ENCODE measurements at places on chromosomes 12 and 14. TPM values are rescaled to one million over a fixed set of nuclear protein-coding genes. Genes with fewer than 3 reads are reported as not detected.

Gene LALBA
- total RNA-seq = not detected

Gene EXOC5
- 132 TPM for total RNA-seq

Gene NANOG
- total RNA-seq = not detected

Gene MYF5
- total RNA-seq = not detected

DNA sequence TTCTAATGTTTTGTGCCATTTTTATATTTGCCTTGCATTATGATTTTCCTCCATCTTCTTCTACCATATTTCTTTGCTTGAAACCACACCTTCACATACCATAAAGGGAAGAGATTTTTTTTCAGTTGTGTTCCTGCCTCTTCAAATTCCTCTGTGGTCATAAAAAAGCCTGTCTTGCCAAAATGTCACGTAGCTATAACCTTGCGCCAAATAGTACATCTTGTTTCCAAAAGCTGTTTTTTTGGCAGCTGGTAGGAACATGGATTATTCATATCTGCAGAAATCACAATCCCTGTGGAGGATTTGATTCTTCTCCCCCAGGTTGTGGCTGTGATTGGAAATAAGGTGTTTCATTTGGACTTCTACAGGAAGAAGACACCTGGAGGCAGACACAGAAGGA is 133.6 kb upstream of the SLC35F4 start:
- H3K27me3 ChIP-seq = no peaks in the 10 kb centered on the region
- no peaks in the 10 kb centered on the region for H3K36me3 ChIP-seq
- H3K4me3 ChIP-seq = peak overlapping the region; percentile 12
- DNase-seq = peak; percentile 50

DNA sequence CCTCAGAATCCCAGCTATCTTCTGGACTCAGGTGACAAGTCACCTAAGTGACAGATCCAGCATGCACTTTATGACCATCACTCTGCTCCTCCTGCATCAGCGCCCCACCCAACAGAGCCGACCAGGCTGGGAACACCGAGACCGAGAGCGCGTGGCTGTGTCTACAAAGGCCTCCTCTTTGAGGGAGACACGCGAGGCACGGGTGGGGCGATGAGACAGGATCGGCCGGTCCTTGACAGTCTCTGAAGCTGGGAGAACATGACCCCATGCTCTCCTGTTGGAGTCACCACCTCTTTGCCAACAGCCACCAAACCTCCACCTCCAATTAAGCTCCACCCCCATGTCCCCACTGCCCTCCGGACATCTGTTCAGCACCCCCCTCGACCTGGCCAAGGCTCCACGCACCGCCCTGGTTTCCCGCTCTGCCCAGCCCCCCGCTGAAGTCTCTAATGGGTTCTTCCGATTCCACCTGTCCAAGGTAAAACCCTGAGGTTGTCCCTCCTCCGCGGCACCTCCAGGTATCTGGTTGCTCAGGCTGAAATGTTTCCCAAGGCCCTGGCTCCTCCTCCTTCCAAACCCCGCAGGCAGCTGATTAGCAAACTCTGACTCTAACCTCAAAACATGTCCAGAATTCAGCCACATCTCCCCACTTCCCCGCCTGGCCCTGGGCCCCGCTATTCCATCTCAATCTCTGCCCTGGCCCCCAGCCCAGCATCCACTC is 31.5 kb downstream of the HSP90AA1 start:
- no peak for DNase-seq
- no peak overlapping the region for H3K27ac ChIP-seq
- no peak overlapping the region for H3K4me3 ChIP-seq
- peaks cover 35% of the 10 kb centered on the region for H3K36me3 ChIP-seq

- H3K27ac ChIP-seq = no peak overlapping the region
- DNase-seq = no peak
- no peaks in the 10 kb centered on the region for H3K36me3 ChIP-seq
- H3K4me1 ChIP-seq = no peaks in the 10 kb centered on the region
Observed at GRCh38 chr12:52440821-52441319, 6.7 kb upstream of the KRT75 start.

DNA sequence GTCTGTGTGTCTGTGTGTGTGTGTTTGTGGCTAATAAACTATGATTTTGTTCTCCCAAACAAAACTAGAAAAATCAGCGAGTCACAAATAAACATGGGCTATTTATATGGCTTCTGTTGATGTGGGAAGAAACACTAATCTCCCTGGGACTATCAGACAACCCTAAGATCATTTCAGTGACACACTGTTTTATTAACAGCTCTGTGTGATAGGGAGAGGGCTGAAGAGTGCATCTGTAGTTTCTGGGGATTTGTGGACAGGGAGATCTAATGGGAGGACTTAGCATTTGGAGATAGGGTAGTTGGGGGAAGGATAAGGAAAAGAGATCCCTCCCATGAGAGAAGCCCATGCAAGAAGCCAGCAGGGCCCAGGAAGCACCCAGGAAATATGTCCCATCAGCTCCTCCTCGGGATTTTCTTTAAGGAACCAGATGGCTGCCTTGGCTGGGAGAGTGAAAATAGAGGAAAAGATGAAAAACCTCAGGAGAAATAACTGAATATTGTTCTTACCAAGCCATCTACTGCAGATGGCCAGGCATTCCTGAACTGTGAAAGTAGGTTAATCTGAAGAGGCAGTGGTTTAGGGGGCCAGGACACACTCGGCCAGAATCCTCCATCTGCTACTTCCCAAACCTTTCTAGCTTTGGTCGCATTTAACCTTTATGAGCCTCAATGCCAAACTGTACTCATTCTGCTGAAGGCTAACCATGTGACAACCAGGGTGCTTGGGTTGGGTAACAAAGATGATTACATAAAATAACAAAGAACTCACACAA is 253.4 kb downstream of the BTG1 start:
- H3K4me1 ChIP-seq = no peaks in the 10 kb centered on the region
- H3K4me3 ChIP-seq = no peak overlapping the region
- no peak for DNase-seq

DNA sequence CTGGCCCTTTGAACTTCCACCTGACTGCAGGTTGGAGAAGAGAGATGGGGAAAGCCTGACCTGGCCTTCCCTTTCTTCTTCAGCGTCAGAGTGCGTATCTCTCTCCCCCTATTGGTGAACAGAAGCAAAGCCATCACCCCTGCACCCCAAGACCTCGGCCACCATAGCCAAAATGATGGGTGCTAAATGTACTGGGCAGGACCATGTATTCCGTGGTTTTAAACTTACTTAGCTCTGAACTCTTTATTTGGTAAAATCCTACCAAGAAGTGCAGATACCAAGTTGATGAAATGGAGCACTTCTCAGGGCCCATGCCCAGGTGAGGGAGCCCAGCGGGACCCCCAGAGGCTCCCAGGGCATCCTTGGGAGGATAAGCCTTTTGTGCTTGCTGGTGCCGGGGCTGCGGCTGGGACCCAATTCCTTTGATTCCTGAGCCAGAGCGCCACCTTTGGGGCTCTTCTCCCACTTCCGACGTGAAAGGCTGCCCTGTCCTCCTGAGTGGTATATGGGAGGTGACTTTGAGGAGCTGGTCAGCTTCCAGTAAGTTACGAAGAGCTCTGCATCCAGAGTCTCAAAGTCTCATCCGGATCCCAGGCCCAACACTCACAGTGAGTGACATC is 9.4 kb downstream of the CCND2 start:
- peaks cover 7% of the 10 kb centered on the region for H3K27me3 ChIP-seq
- no peaks in the 10 kb centered on the region for H3K36me3 ChIP-seq
- H3K4me1 ChIP-seq = no peaks in the 10 kb centered on the region
- H3K4me3 ChIP-seq = no peak overlapping the region
- no peak overlapping the region for H3K27ac ChIP-seq

- H3K36me3 ChIP-seq = no peaks in the 10 kb centered on the region
- peaks cover 24% of the 10 kb centered on the region for H3K4me1 ChIP-seq
- no peak for DNase-seq
- H3K27me3 ChIP-seq = no peaks in the 10 kb centered on the region
- H3K4me3 ChIP-seq = no peak overlapping the region
Observed at GRCh38 chr14:105161309-105161708, 7.3 kb downstream of the JAG2 start.

DNA sequence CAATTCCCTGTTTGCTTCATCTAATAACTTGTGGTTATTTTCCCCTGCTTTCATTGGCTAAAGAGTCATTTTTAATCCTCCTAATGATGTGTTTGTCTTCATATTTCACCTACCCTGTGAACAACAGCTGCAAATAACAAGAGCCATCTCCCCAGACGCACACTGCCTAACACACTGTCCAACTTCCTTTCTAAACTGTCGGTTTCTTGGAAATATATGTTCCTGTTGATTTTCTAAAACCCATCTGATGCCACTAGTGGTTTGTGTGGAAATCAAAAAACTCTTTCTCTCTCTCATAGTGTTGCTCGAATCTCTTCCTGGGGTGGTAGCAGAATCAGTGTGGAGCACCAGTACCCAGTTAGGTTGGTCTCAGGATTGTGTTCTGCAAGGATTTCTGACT is 226.9 kb downstream of the EPS8 start:
- H3K27ac ChIP-seq = no peak overlapping the region
- no peak overlapping the region for H3K4me3 ChIP-seq
- no peaks in the 10 kb centered on the region for H3K36me3 ChIP-seq
- no peaks in the 10 kb centered on the region for H3K27me3 ChIP-seq
- no peaks in the 10 kb centered on the region for H3K4me1 ChIP-seq

- H3K4me3 ChIP-seq = no peak overlapping the region
- no peak overlapping the region for H3K27ac ChIP-seq
- no peaks in the 10 kb centered on the region for H3K4me1 ChIP-seq
- peaks cover 28% of the 10 kb centered on the region for H3K27me3 ChIP-seq
- DNase-seq = no peak
Observed at GRCh38 chr14:30519961-30520360, 39.0 kb upstream of the G2E3 start.

DNA sequence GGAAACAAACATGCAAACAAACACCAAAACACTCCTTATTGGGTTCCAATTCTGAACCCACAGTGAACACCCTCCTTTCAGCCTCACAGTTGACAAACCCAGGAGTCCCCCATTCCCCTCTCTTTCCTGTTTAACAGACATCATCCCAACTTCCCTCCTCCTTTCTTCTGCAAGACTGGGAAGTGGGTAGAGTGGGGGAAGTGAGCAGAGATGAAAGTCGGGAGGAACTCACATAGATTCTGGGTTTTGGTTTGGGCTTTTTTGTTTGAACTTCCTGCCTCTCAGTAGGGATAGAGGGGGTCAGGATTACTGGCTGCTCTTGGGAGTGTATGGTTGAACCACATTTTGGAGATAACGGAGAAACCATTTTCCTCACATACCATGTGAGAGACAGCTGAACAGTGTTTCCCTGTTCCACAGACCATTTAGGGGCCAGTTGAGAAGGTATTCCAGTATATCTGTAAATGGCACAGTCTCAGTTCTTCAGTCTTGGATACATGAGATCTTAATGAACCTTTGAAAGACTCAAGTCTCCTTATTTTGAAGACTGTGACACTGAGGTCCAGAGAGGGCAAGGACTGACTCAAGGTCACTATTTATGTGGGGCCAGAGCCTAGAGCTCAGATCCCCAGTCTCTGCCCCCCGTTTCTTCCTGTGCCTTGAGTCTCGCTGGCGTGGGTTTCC is 3.9 kb upstream of the GPR84 start:
- peak overlapping the region; percentile 50 for H3K4me3 ChIP-seq
- no peaks in the 10 kb centered on the region for H3K27me3 ChIP-seq
- peaks cover 43% of the 10 kb centered on the region for H3K4me1 ChIP-seq

GRCh38 chr14:68650404-68650994 is 142.4 kb downstream of the ZFP36L1 start:
- no peak overlapping the region for H3K4me3 ChIP-seq
- no peaks in the 10 kb centered on the region for H3K36me3 ChIP-seq
- peaks cover 34% of the 10 kb centered on the region for H3K4me1 ChIP-seq
- no peaks in the 10 kb centered on the region for H3K27me3 ChIP-seq
- no peak for DNase-seq

DNA sequence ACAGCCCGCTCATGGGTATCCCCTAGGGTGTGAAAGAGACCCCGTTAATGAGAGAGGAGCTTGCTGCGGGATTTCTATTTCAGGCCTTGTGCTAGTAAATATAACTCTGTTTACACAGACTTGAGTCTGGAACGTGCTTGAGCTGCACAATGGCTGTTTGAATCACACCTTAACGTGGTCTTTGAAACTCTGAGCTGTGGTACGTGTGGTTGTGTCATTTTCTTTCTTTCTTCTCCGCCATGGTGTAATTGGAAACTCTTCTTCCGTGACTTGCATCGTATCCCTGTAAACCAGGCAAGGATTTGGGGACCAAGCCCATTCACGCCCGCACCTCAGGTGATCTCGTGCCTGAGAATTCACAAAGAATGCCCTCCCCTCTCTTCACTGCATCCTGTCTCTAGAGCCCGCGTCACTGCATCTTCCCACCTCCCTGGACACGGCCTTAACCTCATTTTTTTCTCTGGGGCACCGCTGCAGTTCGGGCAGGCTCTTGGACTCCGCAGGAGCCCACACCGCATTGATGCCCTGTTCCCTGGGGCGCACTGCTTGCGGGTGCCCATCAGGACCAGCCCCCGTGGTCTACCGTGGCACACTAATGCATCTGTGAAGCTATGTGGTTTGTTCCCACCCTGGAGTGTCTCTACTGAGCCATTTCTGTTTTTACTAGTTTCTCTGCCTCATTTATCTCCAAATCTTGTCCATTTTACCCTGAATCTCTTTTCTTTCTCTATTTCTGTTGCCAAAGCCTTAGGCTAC is 78.4 kb upstream of the PARP11 start:
- no peaks in the 10 kb centered on the region for H3K36me3 ChIP-seq
- no peak overlapping the region for H3K27ac ChIP-seq
- no peaks in the 10 kb centered on the region for H3K27me3 ChIP-seq
- no peak for DNase-seq
- H3K4me1 ChIP-seq = no peaks in the 10 kb centered on the region

- no peaks in the 10 kb centered on the region for H3K27me3 ChIP-seq
- no peaks in the 10 kb centered on the region for H3K36me3 ChIP-seq
- no peak overlapping the region for H3K4me3 ChIP-seq
- DNase-seq = no peak
Observed at GRCh38 chr12:19529951-19530636, 90.8 kb downstream of the AEBP2 start.

GRCh38 chr12:3491938-3492792 is 1.2 kb downstream of the PRMT8 start:
- H3K36me3 ChIP-seq = no peaks in the 10 kb centered on the region
- DNase-seq = peak; percentile 70
- H3K27me3 ChIP-seq = peaks cover 97% of the 10 kb centered on the region
- H3K27ac ChIP-seq = no peak overlapping the region
- H3K4me1 ChIP-seq = no peaks in the 10 kb centered on the region
- no peak overlapping the region for H3K4me3 ChIP-seq

- DNase-seq = no peak
- no peaks in the 10 kb centered on the region for H3K27me3 ChIP-seq
- H3K36me3 ChIP-seq = no peaks in the 10 kb centered on the region
- H3K4me1 ChIP-seq = no peaks in the 10 kb centered on the region
- H3K27ac ChIP-seq = no peak overlapping the region
- H3K4me3 ChIP-seq = no peak overlapping the region
Observed at GRCh38 chr12:80979816-80980215, 42.1 kb upstream of the LIN7A start.

Data from A673 (cell line).